ENCODE measurements at places on chromosomes 6 and 20.

- DNase-seq, result no peak
Observed at GRCh38 chr6:3797231-3798054, 45.9 kb upstream of the PXDC1 start.

DNA sequence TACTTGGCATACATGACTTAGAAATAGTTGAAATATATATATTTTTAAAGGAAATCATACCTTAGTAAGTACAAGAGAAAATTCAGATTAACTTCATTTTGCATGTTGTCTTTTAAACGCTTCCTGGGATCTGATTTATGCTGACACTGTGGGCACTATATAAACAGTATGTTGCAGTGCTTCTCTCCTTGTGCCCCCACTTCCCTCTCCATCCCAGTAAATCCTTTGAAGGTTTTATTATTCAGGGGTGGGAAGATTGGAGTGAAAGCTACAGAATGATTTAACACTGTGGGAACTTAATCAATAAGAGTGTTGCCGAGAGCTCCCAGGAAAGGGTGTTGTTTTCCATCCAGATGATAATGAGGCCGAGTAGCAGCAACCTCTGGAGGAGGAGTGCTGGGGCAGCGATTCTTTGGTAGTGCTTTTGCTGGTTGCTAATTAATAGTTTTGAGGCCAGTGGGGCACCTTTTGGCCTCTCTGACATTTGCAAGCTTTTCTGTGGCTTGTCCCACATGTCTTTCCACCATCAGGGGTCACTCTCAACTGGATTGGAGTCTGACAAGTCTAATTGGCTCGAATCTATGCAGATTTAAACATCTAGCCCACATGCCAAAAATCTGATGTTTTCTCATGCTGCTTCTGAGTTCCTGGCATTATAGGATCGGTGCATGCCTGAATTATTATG, 183.0 kb upstream of the MMS22L start:
- DNase-seq, result no peak

DNA sequence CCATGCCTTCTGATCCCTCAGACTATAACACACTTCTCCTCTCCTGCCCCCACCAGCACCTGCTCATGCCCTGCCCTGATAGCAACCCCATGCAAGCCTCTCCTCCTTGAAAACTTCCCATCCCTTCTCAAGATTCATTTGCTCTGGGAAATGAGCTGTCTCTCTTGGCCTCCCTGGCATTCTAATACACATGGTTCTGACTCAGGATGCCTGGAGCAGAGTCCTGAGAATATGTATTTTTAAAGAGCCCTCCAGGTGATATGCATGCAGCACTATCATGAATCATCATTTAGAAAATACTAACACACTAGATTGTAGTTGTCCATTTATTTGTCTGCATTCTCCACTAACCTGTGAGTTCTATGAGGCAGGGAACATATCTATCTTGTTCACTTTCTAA, 26.6 kb downstream of the HDGFL1 start:
- DNase-seq, result no peak

- DNase-seq, result no peak
Observed at GRCh38 chr6:134422426-134423231, 104.7 kb upstream of the SGK1 start.

DNA sequence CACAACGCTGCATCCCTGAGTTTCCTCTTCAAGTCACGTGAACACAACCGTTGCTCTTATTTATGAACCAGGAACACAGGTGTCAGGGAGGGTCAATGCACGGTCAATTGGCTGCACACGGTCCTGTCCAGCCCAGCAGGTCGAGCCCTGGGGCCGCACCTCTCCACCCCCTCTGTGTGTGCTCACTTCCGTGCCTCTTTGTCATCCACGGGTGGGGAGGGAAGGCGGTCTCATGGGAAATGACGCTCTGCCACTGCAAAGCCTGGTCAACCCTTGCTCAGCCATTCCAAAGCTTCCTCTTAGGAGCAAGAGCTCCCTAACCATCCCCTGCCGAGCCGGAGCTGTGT, 38.7 kb downstream of the DACT2 start:
- no peak for DNase-seq

DNA sequence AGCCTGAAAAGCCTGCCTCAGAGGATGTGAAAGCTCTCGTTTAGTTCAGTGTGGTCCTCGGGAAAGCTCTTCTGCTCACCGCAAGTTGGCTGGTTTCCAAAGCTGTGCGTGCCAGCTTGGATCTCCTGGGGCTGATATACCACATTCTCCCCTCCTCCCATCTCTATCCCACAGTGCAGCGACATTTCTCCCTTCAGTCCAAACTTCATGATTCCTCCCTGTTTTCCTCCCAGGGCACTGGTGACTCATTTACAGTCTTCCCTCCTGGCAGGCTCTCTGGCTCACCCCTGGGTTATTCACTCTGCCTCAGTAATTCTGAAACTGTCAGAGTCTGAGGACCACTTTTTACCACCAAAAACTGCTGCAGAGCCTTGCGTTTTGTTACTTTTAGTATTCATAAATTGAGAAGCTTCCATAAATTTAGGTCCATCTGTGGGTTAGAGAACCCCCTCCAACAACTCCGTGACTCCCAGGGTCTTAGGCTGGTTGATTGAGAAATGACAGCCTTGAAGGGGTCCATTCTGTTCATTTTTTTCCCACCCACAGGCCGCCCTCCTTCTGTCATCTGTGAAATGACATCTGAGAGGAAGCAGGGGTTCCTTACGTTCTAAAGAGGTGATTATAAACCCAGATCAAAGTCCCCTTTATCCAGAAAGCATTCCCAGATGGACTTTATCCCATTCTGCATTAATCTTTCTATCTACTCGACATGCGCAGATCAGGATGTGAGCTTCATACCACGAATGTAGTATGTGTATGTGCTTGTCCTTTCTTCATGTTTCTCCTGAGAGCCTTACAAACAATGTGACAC, 6.1 kb downstream of the TRIM10 start:
- DNase-seq, result no peak

DNA sequence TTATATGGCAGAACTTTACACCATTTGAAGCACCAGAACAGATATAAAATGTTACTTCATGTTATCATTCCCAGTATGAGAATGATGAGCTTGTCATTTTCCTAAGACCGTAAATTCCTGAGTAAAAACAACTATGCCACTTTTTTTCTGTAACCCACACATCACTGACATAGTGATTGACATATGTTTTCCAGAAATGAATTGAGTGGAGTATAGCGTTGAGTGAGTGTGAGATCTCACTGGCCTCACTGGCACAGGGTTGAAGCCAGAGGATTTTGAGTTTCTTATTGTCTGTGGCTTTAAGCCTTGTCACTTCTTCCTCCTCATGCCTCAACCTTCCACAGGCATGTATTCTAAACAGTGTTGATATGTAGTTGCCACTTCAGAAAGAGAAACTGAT, 62.3 kb downstream of the PDE7B start:
- DNase-seq, result no peak

DNA sequence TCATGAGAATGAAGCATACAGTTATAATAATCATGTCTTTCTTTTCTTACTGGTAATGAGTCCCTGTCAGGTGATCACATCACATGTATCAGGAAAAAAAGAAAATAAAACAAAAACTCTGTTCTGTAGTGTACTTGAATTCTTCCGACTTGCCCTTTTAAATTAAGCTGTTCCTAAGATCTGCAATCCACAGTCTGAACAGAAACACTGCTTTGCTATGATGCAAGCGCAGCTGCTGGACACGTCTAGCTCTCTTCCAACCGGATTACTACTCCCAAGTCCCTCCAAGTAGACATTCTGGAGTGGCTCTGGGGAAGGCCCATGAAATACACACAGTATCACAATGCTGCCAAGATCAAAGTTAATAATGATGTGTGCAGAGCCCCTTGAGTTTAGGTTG, 83.7 kb downstream of the FYN start:
- DNase-seq, result no peak

DNA sequence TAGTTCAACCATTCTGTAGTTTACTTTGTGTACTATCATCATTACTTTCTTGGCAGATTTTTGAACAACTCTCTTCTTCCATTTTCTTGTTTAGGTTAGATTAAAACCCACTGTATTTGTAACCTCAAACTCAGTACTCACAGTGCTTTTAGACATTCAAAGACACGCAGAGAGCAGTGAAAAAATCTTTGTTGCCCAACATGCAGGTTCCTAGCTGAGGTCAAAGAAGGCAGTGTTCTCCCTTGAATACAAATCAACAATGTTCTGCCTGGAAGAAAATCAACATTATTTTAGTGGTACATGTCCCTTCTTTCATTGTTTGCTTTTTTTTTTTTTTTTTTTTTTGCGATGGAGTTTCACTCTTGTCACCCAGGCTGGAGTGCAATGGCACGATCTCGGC, 11.2 kb downstream of the CYB5R4 start:
- DNase-seq, result no peak

DNA sequence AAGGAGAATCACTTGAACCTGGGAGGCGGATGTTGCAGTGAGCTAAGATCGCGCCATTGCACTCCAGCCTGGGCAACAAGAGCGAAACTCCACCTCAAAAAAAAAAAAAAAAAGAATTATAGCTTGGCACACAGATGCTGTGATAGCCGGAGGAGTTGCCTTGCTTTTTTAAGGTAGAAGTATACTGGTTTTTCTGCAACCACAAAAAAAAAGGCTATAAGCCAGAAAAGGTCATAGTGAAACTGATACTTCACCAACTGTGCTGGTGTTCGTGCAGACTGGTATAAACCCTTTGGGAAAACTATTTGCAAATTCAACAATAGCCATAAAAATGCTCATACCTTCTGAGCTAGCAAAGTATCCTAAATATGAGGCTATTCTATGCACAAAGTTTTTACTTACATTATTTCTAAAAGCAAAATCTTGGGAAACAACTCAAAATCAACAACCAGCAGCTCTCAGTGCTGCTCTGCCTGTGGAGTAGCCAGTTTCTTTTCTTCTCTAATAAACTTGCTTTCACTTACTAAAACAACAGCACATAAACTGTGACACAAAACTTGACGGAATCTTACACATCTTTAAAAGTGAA, 44.0 kb downstream of the B4GALT5 start:
- DNase-seq, result no peak

GRCh38 chr20:3690413-3690812, 8.6 kb upstream of the ADAM33 start:
- no peak for DNase-seq

DNA sequence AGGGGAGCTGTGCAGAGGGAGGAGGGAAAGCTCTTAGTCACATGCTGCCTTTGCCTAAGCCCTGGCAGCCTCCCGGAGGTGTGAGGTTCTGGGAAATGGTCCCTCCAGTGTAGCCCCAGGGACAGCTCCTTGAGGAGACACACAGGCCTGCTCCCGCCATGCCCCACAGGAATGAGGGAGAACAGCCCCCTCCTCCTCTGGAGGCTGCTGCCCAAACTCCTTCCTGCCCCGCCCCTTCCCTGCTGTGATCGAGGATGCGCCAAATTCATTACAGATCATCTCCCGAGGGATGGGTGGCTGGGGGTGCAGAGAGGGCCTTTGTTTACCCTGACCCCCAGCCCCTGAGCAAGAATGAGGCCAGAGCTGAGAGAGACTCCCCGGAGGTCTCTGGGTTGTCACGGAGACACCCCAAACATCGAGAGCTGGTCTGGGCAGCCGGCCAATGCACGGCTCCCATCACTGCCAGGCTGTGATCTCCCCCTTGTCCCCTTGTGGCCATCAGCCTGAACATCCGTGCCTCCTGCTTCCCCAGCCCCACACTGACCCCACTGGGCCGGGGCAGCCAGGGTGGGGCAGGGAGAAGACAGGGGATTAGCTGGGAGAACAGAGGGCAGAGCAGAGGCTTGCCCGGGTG, 8.4 kb downstream of the CYP21A2 start:
- DNase-seq, result no peak

DNA sequence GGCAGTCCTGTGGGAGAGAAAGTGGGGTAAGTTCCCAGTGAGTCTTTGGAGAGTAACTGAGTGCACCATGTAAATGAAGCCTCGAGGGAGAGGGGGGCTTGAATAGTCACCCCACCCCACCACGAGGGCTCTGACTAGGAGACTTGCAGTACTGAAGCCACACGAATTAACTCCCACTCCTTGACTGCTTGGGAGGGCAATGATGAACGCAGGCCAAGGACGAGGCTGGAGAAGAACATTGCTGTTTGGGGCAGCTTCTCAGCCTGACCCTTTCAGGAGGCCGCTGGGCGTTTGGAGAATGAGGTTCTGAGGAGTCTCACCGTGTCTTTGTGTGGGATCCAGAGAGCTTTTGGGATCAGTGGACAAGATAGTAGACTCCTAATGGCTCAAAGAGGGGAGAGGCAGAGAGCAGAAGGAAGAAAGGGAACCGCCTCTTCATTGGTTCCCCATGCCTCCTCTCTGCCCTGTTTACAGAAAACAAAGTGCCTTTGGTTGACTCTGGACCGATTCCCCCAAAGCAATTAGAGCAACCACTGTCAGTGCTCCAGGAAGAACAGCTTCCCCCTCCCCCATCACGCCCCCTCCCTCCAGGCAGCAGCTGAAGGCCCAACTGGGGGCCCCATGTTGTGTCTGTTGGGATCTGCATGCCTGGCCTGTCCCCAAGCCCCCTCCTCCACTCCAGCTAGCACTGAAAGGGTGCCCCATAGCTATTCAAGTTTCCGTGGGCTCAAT, 41.7 kb upstream of the CDKN1A start:
- no peak for DNase-seq

DNA sequence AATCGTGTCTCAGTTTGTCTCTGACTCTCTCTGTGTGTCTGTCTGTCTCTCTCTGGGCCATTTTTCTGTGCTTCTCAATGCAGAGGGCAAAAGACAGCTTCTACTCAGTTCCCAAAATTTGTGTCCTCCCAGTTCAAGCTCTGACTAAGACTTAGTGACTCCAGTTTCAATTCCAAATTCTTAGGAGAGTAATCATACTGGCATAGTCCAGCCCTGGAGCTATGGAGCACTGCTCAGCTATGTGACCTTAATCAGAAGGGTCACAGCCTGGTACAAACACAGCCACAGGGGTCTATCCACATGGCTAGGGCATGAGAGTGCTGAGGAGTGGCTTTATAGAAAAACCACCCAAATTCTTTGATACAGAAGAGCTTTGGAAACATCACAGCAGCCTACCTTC, 91.9 kb downstream of the FOXF2 start:
- DNase-seq, result no peak

GRCh38 chr20:40782043-40782368, 93.0 kb upstream of the MAFB start:
- no peak for DNase-seq

GRCh38 chr6:162497389-162497788, 230.2 kb downstream of the PRKN start:
- DNase-seq, result no peak

DNA sequence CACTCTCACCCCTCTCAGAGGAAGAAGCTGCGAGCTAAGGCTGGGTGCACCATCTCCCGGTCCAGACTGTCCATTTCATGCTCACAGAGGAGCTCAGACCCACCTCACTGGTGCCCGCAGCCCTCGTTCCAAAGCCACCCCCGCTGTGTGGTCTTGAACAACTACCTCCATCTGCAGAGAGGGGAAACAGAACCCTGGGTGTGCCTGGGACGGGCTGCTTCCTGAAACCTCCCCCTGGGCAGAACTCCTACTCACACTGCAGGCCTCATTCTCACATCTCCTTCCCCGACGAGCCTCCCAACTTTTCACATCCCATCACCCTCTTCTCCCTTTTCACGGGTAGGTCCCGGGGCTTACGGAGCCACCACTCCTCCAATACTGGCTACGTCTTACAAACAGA, 18.1 kb downstream of the PMEPA1 start:
- no peak for DNase-seq
